ENCODE measurements at places on chromosomes 2 and 18.

GRCh38 chr2:200086911-200087310 is 131.5 kb downstream of the MAIP1 start:
- DNase-seq: no peak

GRCh38 chr2:238107525-238108422 is 7.6 kb downstream of the ESPNL start:
- DNase-seq: peak; percentile 47

DNA sequence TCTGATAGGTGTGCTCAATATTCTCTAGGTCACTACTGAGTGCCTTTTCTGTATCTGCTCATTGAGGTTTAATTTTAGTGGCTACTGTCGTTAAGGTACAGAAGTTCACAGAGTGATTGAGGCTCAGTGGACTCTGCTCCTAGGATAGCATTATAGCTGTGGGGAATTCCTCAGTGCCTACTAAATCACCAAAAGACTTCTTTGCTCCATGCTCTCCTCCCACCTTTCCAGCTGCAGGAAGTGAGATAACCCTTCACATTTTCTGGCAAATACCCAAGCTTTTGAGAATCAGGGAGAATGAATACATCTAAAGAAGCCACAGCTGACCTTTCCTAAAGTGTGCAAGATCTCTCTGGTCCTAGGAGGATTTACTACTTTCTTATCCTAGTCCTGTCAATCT is 95.2 kb upstream of the FSIP2 start:
- no peak for DNase-seq

DNA sequence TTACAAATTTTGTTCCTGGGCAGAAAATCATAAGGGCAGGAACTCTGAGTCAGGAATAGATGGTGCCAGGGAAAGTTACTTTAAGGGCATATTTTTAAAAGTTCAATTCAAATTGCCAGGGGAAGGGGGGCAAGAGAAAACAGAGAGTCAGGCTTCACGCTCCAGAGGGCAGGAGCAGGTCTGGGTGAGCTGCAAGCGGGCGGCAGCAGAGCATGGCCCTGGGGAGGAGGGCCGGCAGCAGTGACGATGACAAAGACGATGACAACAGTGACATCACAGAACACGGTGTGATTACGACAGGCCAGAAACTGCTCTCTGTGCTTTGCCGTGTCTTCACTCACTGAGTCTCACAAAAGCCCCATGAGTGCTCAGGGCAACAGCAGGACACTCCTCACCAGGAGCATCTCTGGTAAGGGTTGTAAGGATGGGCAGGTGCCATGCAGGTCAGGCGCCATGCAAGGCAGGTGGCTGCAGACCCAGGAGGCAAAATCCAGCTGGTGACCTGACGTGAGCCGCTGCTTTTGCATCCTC is 23.3 kb downstream of the CHST10 start:
- no peak for DNase-seq

DNA sequence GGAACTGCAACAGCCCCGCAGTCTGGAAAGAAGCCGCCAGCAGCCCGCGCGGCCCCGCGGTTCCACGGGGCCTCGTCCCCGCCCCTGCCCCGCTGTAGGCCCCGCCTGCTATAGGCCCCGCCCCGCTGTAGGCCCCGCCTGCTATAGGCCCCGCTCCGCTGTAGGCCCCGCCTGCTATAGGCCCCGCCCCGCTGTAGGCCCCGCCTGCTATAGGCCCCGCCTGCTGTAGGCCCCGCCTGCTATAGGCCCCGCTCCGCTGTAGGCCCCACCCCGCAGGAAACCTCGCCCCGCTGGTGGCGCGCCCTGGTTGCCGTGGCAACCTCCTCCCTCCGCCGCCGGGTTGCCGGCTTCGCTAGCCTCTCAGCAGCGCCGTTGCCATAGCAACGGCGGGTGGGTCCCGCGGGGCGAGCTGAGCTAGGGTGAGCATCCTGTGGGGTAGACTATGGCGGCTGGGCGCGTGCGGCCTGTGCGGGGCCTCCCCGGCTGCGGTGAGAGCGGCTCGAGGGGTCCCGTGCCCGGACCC is 12.2 kb upstream of the KIF1A start:
- DNase-seq: peak; percentile 92
